ENCODE measurements at places on chromosomes 1 and 21.

DNA sequence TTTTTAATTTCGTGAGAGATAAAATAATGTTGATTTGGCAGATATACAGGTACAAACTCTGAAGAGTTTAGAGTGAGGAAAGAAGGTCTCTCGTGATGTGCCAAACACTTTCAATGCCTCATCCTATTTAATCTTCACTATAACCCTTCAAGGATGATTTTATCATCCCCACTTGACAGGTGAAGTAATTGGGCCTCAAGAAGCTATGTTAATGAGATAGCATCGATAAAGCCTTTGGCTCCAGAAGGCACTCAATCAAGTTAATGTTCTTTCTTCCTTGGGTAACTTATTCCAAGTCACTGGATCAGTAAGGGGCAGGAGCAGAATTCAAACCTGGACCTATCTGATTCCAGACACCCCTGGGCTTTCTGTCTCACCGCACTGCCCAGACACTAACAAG, 7.2 kb downstream of the LMOD1 start:
- no peak for DNase-seq

- peak; percentile 19 for DNase-seq
These were observed 487.3 kb downstream of the SIPA1L2 start for GRCh38 chr1:232142403-232143314.

DNA sequence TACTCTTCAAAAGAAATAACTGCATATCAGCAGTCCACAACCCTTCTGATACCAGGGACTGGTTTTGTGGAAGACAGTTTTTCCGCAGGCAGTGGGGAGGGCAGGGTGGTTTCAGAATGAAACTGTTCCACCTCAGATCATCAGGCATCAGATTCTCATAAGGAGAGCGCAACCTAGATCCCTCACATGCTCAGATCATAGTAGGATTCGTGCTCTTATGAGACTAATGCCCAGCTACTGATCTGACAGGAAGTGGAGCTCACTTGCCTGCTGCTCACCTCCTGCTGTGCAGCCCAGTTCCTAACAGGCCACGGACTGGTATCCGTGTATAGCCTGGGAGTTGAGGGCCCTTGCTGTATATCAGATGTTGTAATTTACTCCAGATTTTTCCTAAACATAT, 11.5 kb downstream of the RO60 start:
- DNase-seq: no peak

GRCh38 chr1:208252836-208253576, 8.8 kb upstream of the PLXNA2 start:
- DNase-seq: no peak

DNA sequence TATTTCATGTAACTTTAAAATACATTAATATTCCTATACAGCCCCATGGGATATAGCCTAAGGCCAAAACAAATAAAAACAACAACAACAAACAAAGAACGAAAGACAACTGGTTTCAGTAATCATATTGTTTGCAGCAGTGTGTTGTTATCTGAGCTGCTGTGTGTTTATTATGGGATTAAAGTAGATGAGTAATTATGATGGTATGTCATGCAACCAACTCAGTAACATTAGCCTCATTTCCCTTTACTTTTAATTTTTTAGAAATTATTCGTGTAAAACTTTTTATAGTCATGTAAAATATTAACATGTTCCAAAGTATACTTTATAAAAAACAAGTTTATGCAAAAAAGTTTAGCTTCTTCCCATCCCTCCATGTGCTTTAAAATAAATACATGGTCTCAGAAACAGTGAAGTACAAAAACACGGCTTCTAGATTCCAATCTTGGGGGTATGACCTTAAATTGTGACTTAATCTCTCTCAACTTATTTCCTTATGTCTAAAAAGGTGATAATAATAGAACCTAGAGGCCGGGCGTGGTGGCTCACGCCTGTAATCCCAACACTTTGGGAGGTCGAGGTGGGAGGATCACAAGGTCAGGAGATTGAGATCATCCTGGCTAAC, 176.1 kb downstream of the SLC45A1 start:
- DNase-seq: no peak

- DNase-seq: no peak
These were observed 398.5 kb upstream of the ADAMTS5 start for GRCh38 chr21:27365394-27365793.

DNA sequence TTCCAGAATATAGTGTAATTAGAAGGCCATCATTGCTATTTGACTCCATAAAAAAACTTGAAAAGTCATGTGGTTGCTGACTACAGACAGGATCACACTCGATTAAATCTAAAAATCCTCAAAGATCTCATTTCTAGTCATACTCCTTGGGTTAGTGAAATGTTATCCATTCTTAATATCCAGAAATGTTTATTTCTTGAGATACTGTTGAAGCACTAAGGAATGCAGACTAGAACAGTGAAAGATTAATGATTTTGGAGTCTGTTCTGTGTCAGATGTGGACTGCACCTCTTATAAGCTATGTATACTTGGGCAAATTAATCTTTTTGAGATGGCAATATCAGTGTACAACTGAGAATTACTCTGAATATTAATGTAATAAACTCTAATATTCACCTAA, 65.1 kb downstream of the ADSS2 start:
- DNase-seq: no peak

GRCh38 chr1:176220100-176220689, 13.1 kb upstream of the COP1 start:
- DNase-seq: no peak

DNA sequence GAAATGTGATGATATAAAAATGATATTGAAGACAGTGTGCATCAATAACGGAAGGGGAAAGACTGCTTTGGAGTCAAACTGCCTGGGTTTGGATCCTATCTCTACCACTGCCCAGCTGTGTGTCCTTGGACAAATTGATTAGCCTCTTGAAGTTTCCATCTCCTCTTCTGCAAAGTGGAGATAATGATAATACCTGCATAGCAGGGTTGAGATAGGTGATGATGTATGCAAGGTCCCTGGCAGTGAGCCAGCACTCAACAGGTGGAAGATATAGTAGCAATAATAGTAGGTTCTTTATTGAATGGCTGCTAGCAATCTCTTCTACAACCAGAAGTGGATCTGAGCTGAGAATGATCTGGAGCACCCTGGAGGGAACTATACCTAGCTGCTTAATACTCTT, 166.7 kb downstream of the MIS18A start:
- DNase-seq: no peak

DNA sequence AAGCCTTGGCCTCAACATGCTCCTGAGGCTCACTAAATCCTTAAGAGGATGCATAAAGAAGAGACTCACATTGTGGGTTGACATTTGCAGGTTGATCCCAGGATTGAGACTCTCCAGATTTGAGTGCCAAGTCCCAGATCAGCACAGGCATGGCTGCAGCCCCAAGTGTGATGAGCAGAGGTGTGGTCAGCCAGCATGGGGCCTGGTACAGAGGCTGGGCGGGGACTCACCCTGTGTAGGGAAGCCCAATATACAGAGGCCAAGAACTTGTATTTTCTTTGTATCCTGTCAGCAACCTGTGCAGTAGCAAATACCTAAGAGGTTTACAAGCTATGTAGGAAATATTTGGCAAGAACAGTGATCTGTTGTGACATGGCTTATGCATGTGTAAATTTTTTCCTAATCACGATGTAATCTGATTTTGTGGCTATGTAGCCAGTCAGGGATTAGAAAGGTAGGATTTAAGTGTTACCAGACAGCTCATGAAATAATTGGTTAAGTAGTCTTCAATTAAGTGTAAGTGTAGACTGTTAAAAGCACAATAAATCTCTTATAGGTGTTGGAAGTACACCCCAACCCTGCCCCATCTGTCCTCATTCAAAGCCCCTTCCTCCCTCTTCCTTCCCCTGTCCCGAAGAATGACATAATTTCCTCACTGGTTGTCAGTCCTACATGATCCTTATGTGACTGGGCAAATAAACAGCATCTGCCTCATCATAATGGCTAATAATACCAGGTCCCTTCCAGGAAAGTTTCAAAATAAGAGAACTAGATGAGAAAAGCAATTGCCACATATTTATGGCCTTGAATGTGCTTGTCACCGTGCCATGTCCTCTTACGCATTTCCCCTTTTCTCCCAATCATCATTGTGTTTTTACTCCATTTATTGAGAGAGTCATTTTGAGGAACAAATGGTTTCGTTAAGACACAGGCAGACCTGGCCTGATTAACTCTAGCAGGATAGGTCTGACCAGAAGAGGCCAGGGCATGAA, 120.9 kb downstream of the HLX start:
- DNase-seq: peak; percentile 14

- DNase-seq: no peak
These were observed 27.2 kb upstream of the KIF21B start for GRCh38 chr1:201050515-201051277.

- DNase-seq: no peak
These were observed 91.4 kb downstream of the OBSCN start for GRCh38 chr1:228299211-228299610.

DNA sequence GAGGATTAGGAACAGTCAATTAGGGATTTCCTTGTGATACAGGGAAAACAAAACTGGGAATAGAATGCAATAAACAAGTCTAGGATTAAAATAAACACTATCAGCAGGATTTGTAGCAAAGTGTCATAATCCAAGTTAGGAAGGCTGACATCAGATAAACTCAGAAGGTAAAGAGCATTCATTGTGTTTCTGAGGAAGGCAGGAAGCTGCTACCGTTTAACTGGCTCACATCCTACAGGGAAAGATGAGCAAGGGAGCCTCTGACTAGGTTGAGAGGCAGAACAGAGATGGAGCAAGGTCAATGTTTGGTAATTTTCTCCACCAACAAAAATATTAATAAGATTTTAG, 124.7 kb downstream of the POU2F1 start:
- no peak for DNase-seq

DNA sequence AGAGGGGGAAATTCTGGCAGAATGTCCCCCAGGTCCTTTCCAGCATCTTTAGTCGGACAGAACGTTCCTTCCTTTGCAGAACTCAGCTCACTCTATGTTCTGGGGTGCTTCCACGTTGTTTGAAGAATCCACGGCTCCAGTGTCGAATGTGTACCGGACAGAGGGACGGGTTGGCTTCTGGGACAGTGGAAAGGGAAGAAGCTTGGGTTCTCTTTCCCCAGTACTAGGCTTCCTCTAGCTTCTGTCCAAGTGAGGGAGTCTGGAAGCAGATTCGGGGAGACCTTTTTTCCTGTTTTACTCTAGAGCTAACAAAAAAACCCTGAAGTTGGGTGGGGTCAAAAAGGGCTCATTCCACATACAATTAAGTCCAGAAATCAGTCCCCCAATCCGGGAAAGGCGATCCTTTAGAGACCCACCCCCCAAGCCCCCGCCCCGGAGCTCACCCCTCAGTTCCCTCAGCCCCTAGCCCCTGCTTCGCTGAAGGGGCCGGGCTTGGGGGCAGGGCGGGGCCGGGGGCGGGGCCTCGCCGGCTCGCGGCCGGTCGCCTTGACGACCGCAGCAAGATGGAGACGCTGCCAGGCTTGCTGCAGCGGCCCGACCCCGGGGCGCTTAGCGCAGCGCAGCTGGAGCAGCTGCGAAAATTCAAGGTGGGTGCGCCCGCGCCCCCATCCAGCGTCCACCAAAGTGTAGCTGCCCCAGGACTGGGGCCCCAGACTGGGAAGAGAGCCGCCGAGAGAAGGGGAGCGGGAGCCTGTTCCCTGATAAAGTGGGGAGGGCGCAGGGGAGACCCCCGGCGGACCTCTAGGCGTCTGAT, at the start of gene RIIAD1:
RIIAD1 (plus strand) TSS at position 549 of the 814 bp plus-strand sequence; CDS start at position 564, 15 bp downstream.
- no peak for DNase-seq

GRCh38 chr1:230808281-230808872, 59.9 kb downstream of the C1orf198 start:
- no peak for DNase-seq
